ENCODE measurements at places on chromosomes 11 and 22. TPM values are rescaled to one million over a fixed set of nuclear protein-coding genes. Genes with fewer than 3 reads are reported as not detected.

MAPK11 gene
- 8.1 TPM for total RNA-seq

DNA sequence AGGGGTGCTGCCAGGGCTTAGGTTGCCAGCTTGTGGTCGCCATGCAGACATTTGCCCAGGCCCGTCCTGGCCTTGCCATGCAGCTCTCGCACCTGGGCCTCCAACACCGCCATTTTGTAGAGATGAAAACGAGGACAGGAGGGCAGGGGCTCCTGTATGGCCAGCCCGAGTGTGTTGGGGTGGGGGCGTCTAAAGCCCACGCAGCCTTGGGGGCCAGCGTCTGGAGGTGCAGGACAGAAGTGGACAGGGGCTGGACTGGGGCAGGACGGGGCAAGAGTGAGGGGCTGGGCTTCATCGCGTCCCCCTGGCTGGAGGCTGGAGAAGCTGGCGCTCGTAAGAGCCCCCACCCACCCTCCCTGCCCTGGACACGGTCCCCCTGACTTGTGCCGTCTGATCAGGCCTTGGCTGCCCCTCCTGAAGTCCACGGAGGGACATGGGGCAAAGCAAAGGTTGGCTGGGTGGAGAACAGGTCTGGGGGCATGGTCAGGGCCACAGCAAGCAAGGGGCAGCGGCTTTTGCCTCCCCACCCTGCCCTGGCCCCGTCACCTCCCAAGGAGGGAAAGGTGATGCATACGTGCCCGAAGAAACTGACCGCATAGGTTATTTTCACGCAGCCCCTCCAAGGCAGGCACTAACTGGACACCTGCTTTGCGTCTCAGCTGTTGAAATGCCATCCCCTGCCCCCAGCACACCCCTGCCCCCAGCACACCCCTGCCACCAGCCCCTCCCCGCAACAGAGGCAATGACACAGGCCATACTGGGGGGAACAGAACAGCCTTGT, 815 bp downstream of the TNNT3 start:
- DNase-seq = no peak

GRCh38 chr22:39382410-39382809, 17.2 kb upstream of the TAB1 start:
- no peak for DNase-seq

DNA sequence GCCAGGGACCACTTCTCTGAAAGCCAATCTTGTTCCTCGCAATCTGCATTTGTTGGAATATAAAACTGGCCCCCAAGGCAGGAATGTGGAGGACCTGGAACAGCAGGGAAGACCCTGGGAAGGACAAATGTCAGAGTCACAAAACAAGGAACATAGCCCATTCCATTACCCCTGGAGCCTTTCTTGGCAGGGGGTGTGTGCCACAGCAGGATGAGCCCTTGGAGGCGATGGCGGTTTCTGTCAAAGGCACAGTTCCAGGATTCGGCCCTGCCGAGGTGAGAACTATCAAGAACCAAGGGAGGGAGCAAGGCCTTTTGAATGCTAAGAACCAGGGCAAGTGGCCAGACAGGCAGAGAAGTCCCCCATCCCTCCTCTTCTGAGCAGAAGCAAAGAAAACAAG, 204.3 kb downstream of the TRIM29 start:
- DNase-seq = no peak

RAB38 gene
- 6.5 TPM for total RNA-seq
